Hematopoietic multipotent progenitor cell treated with erythropoietin and hydrocortisone succinate and interleukin-3 and kit ligand, for 15 days (in vitro differentiated cells): ENCODE measurements at places on chromosomes 6 and 20.

DNA sequence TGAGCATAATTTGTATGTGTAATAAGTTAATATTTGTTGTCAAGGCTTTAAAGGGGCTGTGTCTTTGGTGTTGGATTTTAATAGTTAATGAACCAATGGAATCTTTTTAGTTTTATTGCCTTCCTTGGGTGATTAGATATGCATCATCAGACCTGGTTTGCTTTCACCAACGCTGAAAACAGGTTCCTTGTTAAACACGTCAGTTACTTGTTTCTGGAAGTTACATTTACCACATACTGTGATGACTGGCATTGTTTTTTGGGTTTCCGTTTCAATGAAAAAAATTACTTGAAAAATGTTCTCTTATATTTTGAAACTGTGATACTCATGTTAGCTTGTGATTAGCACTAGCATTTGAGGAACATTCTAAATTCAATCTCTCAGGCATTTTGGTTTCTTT, 58.6 kb upstream of the RNF144B start:
- no peak for DNase-seq

GRCh38 chr20:42475773-42476172, 713.9 kb downstream of the PTPRT start:
- DNase-seq = no peak

GRCh38 chr6:68575765-68576439, 59.2 kb upstream of the ADGRB3 start:
- DNase-seq = no peak

- DNase-seq = no peak
Measured at GRCh38 chr6:90173262-90173925, 123.2 kb downstream of the BACH2 start.

GRCh38 chr20:35333606-35334005, 41.4 kb upstream of the FAM83C start:
- no peak for DNase-seq

GRCh38 chr20:53097791-53098190, 125.6 kb downstream of the TSHZ2 start:
- DNase-seq = no peak
